ENCODE measurements at places on chromosomes 6 and 20. TPM values are rescaled to one million over a fixed set of nuclear protein-coding genes. Genes with fewer than 3 reads are reported as not detected.

DNA sequence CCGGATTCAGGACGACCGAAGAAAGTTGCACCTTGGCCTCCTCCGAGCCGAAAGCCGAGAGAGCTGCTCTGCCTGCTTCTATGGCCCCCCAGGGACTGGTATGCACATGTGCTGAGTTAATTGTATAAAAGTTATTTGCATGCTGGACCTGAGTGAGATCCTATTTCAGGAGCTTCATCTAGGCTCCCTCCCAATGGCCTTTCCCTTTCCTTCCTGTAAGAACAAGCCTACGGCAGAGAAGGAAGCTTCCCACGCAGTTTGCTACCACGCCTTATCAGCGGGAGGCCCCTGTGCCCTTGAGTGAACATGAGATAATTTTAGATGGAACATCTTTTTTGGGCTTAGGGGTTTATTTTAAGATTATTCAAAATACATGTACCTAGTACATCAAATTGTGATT lies 65.9 kb downstream of the RIN2 start:
- DNase-seq: no peak

DNA sequence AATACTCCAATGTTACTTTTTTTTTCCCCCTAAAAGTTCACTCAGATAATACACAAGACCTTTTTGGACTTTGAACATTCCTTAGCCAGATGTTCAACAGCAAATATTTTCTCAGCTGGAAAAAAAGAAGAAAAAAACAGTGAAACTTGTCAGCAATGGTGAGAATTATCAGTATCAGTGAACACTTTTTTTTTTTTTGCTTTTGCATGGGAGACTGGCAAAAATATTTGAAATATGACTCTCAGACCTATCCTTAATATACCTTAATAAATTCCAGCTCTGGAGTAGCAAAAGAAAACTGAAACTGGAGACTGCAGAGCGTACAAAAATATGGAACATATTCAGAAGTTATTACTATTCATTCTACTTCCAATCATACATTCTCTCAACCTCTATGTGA lies 92.3 kb downstream of the RFPL4B start:
- no peak for DNase-seq

PACRG gene
- 2.9 TPM for total RNA-seq

PRR18 gene
- total RNA-seq: not detected

OSBPL2 gene
- total RNA-seq: 23.4 TPM

DNA sequence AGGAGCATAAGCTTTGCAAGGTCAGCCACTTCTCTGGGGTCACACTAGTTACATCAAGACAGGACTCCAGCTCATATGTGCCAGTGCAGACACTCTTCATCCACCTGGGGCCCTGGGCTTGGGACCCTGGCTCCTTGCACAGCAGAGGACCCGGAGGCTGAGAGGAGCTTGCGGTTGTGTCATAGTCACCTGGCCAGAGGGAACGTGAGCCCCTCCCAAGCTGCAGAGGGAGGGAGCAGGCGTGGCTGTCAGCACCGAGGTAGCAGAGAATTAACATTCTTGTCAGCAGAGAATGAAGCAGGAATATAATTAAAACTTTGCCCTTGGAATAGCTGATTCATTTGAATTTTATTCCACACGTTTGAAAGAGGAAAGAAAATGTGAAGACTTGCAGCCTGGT lies 36.8 kb downstream of the BCAS4 start:
- no peak for DNase-seq

Measured in ovary (tissue), 10 donors.